ENCODE measurements at places on chromosomes 2 and 18. TPM values are rescaled to one million over a fixed set of nuclear protein-coding genes. Genes with fewer than 3 reads are reported as not detected.

Gene RIF1
- 47.7 TPM for polyA plus RNA-seq

Gene SERPINB12
- not detected for polyA plus RNA-seq

Gene SCG2
- not detected for polyA plus RNA-seq

Gene NCKAP5
- 0.05 TPM for polyA plus RNA-seq

Gene MEP1B
- polyA plus RNA-seq: not detected

Gene NOL4
- polyA plus RNA-seq: 7.1 TPM

Gene CFC1
- polyA plus RNA-seq: not detected

Gene RTP5
- not detected for polyA plus RNA-seq

Gene GLI2
- polyA plus RNA-seq: not detected

Gene IL1RN
- not detected for polyA plus RNA-seq

Gene SLC4A3
- polyA plus RNA-seq: not detected

Gene OTOS
- polyA plus RNA-seq: not detected

Gene NEB
- polyA plus RNA-seq: 0.47 TPM
